Astrocyte (in vitro differentiated cells and primary cell): ENCODE measurements at places on chromosomes 16 and 17. TPM values are rescaled to one million over a fixed set of nuclear protein-coding genes. Genes with fewer than 3 reads are reported as not detected.

The TCAP gene
- 0.98 and 1.4 TPM in 2 replicates for total RNA-seq

- DNase-seq = no peak
- H3K36me3 ChIP-seq = no peaks in the 10 kb centered on the region
- H3K4me1 ChIP-seq = no peaks in the 10 kb centered on the region
- peaks cover 11% of the 10 kb centered on the region for H3K27me3 ChIP-seq
- no peak overlapping the region for H3K4me3 ChIP-seq
Measured at GRCh38 chr17:29342158-29342765, 47.9 kb upstream of the TAOK1 start.

DNA sequence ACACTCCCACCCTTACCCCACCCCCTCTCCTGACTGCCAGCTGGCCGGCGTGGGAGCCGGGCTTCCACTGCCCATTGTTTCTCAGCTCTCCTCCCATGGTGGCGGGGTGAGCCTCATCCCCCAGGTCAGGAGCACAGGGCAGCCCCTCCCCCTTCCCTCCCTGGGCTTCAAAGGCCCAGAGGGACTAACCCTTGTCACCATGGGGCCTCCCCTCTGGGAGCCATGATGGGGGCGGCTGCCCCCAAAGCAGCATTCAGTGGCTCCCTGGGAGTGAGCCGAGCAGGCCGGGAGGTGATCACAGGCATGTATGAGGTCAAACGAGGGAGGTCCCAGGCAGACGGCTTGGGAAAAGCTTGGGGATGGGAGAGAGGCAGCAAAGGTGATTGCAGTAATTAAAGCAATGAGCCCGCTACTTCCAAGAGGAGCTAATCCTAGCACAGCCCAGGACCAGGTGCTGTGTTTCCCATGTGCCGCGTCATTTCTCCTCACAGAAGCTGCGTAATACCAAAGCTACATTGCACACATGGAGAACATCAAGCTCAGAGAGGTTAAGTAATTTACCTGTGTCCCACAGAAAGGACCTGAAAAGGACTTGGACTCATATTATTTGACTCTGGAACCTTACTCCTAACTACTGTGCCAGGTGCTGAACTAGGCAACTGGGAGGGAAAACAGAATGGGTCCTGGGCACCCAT is 24.5 kb downstream of the CDK5RAP3 start:
- no peak overlapping the region for H3K27ac ChIP-seq
- no peaks in the 10 kb centered on the region for H3K36me3 ChIP-seq
- H3K4me1 ChIP-seq = no peaks in the 10 kb centered on the region
- DNase-seq = no peak
- H3K27me3 ChIP-seq = no peaks in the 10 kb centered on the region
- H3K4me3 ChIP-seq = no peak overlapping the region

- no peak overlapping the region for H3K4me3 ChIP-seq
- no peak for DNase-seq
- H3K27ac ChIP-seq = no peak overlapping the region
- H3K4me1 ChIP-seq = no peaks in the 10 kb centered on the region
- H3K36me3 ChIP-seq = no peaks in the 10 kb centered on the region
Measured at GRCh38 chr16:77276661-77277060, 77.5 kb downstream of the SYCE1L start.

GRCh38 chr17:9239793-9240658 is 218.7 kb downstream of the NTN1 start:
- peak overlapping the region; percentile 19 for H3K27ac ChIP-seq
- no peaks in the 10 kb centered on the region for H3K27me3 ChIP-seq
- H3K4me3 ChIP-seq = peak overlapping the region; percentile 47
- H3K4me1 ChIP-seq = peaks cover 15% of the 10 kb centered on the region

The OR1A1 gene
- not detected in 2 replicates for total RNA-seq

DNA sequence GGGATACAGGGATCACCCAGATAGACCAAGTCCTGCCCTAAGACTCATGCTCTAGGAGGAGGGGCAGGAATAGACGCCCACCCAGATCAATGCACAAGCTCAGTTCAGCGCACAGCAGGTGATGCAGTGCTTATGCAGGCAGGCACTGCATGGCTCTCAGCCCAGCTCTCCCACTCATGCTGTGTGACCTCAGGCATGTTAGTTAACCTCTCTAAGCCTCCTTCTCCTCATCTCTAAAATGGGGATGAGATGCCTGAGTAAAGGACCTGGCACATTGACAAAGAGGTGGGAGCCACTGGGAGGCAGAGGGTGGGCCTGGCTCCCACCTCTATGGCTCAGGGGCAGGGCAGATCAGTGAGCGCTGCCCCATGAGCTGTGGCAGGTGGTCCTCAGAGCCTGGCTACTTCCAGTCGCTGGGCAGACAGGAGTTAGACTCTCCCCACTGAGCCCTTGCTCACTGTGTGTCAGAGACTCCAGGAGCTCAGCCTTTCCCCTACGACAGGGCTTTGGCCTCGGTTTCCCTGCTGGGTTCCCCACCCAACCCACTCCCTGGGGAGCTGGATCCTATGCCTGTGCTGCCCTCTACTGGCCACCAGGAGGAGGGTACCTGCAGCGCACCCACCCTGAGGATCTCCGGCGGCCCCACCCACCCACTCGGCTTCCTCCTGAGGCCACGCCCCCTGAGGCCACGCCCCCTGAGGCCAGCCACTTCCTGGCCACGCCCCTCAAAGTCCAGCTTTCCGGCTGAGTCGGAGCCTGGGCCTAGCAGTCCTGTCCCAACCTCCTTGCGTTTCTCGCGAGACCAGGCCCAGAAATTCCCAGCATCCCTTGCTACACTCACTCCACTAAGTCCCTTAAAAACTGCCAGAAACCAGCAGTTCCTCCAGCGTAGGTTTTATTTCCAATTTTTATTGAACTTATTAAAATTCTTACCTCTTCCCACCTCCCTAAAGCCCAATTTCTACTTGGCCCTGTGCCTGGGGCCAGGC is 196.1 kb downstream of the GSG1L start:
- H3K27ac ChIP-seq = no peak overlapping the region
- H3K36me3 ChIP-seq = no peaks in the 10 kb centered on the region
- peak; percentile 39 for DNase-seq
- H3K4me3 ChIP-seq = no peak overlapping the region

- H3K27ac ChIP-seq = no peak overlapping the region
- H3K4me1 ChIP-seq = peaks cover 16% of the 10 kb centered on the region
- no peak overlapping the region for H3K4me3 ChIP-seq
- H3K36me3 ChIP-seq = no peaks in the 10 kb centered on the region
- H3K27me3 ChIP-seq = no peaks in the 10 kb centered on the region
Measured at GRCh38 chr16:85649411-85650134, 36.5 kb downstream of the GSE1 start.

DNA sequence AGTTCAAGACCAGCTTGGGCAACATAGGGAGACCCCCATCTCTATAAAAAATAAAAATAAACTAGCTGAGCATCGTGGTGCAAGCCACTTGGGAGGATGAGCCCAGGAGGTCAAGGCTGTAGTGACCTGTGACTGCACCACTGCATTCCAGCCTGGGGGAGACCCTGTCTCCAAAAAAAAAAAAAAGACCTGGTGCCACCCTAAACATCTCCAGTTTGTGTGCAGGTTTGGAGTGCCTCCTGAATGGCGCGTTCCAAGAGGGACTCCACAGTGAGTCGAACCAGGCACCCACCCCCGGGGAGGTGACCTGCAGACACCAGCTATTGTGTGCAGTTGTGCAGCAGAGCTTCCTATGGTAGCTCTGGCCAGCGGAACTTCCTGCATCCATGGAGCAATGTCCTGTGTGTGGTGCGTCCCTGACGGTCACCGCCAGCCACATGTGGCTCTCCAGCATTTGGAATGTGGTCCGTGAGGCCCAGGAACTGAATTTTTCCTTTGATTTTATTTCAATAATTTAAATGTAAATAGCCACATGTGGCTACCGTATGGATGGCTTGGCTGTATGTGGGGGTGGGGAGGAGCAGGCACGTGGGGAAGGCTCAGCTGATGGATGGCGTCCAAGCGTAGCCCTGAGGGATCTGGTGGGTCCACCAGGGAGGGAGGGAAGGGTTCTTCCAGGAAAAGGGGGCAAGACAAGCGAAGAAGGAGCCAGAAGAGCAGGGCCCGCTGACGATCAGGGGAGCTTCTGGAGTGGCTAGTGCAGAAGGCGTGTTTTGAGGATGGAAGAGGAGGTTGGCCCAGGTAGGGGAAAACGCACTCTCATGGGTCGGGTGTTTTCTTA is 107.1 kb upstream of the GSE1 start:
- H3K36me3 ChIP-seq = no peaks in the 10 kb centered on the region
- no peak overlapping the region for H3K4me3 ChIP-seq
- H3K4me1 ChIP-seq = no peaks in the 10 kb centered on the region
- H3K27me3 ChIP-seq = no peaks in the 10 kb centered on the region
- no peak overlapping the region for H3K27ac ChIP-seq

The TPSG1 gene
- not detected in 2 replicates for total RNA-seq

The SHISA9 gene
- total RNA-seq = 51.2 and 73.0 TPM in 2 replicates

GRCh38 chr16:25253322-25253721 is 4.3 kb downstream of the ZKSCAN2 start:
- H3K36me3 ChIP-seq = peaks cover 6% of the 10 kb centered on the region
- no peak for DNase-seq
- no peak overlapping the region for H3K4me3 ChIP-seq
- no peaks in the 10 kb centered on the region for H3K27me3 ChIP-seq

The MILR1 gene
- 0.91 and 1.9 TPM in 2 replicates for total RNA-seq

GRCh38 chr16:46582313-46582712 is 38.9 kb downstream of the SHCBP1 start:
- no peak overlapping the region for H3K4me3 ChIP-seq
- no peak overlapping the region for H3K27ac ChIP-seq
- H3K36me3 ChIP-seq = peaks cover 9% of the 10 kb centered on the region
- no peaks in the 10 kb centered on the region for H3K27me3 ChIP-seq
- no peak for DNase-seq

The CCL22 gene
- total RNA-seq = not detected in 2 replicates
